ENCODE measurements at places on chromosomes 6 and 20.

DNA sequence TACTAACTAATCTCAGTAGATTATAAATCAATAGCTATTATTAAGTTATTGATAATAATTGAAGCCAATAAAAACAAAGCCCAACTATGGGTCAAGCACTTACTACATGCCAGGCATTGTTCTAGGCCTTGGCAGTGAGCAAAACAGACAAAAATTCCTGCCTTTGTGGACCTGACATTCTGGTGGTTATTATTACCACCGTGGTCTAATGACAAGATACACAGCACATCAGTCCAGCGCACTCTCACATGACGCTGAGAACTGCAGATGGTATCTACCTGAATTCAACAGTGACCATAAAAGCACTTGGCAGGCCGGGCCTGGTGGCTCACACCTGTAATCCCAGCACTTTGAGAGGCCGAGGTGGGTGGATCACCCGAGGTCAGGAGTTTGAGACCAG, 121.4 kb downstream of the ZMYND8 start:
- no peak for DNase-seq

- DNase-seq, result no peak
Measured at GRCh38 chr20:53555081-53555480, 38.6 kb downstream of the ZNF217 start.

- DNase-seq, result no peak
Measured at GRCh38 chr6:11270030-11271027, 37.9 kb upstream of the NEDD9 start.

- DNase-seq, result peak; percentile 6
Measured at GRCh38 chr6:30882759-30883684, 1.3 kb upstream of the DDR1 start.

DNA sequence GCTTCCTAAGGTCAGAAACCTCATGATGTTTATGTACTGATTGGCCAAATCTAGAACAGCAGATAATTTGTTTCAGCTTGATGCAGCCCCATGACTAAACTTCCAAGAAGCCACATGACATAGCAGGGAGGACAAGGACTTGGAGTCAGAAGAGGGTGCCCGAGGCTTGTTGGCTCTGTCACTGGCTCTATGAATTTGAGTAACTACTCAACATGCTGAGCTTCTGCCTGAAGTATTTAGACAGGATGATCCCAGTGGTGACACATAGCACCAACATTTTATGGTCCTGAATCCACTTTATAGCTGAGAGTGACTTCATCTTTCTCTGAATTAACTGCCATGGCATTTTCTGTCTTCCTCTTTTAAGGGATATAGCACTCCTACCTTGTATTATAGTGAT, 13.5 kb upstream of the TBX18 start:
- DNase-seq, result peak; percentile 96

- DNase-seq, result no peak
Measured at GRCh38 chr6:88585276-88585692, 378.1 kb downstream of the RNGTT start.

GRCh38 chr6:158564243-158565121, 4.6 kb downstream of the TMEM181 start:
- DNase-seq, result no peak

GRCh38 chr6:111918825-111919224, 45.6 kb upstream of the FYN start:
- DNase-seq, result peak; percentile 77

GRCh38 chr6:17565399-17565798, 34.7 kb upstream of the FAM8A1 start:
- DNase-seq, result no peak

GRCh38 chr20:36285746-36286447, 20.2 kb upstream of the DLGAP4 start:
- DNase-seq, result no peak

DNA sequence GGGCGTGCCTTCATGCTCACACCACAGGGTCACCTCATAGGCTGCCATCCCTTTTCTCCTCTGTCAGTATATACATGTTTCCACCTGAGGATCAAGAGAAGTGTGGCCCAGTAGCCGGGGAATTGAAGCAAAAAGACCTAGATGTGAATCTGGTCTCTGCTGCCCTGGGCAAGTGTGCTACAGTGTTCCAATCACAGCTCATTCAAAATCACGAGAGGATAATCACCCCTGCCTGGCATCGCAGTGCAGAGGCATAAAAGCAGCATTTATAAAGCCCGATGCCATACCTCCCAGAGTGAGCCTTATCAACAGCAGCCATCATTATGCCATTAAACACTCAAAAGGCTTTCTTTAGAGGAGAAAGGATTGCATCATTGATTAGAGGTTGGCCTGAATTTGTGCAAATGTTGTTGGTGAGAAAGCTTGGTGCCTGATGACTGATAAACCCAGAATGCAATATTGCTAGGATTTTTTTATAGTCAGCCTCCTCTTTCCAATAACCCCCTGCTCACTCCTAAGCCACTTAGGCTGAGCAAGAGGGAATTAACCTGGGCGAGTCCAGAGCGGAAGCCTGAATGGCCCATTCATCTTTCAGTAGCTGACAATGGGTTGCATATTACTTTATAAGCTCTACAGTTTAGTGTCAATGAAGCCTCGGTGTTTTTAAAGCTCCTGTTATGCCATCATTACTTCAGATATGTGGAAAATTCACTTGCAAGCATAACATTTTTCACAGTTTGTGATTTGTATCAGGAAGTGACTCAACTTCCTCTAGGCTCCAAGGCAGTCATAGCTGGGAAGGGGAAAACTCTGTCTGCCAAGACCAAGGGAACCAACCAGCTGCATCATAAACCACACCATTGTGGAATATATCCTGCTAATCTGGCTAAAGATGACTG, 92.5 kb upstream of the NXT1 start:
- DNase-seq, result peak; percentile 91

DNA sequence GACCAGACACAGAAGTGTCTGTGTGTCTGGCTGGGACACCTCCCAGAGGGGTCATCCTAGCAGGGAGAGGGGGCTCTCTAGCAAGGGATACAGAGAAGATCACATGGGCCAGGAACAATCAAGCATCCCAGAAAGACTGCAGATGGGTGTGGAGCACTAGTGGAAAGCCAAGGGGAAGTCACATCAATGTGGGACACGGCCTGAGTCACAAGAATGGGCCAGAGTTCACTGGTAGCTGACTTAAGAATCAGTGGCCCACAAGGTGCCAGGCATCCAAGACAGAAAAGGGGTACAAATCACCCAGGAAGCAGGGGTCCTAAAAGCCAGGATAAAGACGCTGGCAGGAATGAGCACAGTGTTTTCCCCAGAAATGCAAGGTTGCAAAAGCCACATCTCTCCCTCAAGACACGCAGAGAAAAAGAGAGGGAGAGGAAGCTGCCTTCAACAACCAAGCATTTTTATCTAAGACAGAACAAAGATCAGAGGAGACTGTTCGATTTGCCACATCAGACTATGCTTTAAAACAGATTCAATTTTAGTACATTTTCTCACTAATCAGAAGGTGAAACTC, 113.6 kb upstream of the DST start:
- DNase-seq, result peak; percentile 20

DNA sequence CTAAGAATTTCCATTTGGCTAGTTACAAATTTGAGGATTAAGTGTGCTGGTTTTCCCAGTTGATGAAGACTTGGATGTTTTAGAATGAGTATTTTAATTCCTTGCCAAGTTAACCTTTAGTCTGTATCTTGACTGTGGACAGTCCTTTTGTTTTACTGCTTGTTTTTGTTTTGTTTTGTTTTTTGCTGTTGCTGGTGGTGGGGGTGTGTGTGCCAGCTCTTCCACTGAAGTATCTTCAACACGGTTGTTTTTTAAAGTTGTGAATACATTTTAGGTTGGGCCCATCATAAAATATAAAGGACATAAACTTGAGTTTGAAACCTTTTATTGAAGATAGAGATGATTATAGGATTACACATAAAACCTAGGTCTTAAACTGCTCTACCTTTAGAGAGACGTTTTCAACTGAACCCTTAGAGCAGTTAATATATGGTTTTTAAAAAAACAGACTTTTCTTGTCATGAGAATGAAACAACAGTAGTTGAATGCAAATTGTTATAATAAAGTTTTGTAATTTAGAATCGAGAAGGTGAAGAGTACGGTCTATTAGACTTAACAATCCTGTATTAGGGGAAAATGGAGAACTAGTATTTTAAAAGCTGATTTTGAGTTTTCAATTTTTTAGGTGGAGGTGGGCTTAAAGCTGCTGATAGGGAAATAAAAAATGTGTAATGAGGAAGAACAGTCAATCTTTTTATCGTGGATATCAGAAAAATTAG, 4.0 kb downstream of the QKI start:
- DNase-seq, result no peak

GRCh38 chr20:1894471-1894950, 696 bp upstream of the SIRPA start:
- peak; percentile 65 for DNase-seq

DNA sequence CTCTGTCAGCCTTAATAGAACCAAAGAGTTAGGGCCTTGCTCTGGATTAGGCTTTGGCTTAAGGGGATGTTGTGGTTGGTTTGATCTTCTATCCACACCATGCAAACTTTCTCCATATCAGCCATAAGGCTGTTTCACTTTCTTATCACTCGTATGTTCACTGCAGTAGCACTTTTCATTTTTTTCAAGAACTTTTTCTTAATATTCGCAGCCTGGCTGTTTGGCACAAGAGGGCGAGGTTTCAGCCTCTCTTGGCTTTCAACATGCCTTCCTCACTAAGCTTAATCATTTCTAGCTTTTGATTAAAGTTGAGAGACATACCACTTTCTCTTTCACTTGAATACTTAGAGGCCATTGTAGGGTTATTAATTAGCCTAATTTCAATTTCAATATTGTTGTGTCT, 193.1 kb downstream of the NRN1 start:
- DNase-seq, result no peak

GRCh38 chr6:107079429-107079828, 35.9 kb downstream of the BEND3 start:
- DNase-seq, result peak; percentile 24

- no peak for DNase-seq
Measured at GRCh38 chr20:5364136-5364821, 47.5 kb upstream of the PROKR2 start.

- DNase-seq, result peak; percentile 74
Measured at GRCh38 chr6:81950877-81951276, 198.4 kb upstream of the TENT5A start.

DNA sequence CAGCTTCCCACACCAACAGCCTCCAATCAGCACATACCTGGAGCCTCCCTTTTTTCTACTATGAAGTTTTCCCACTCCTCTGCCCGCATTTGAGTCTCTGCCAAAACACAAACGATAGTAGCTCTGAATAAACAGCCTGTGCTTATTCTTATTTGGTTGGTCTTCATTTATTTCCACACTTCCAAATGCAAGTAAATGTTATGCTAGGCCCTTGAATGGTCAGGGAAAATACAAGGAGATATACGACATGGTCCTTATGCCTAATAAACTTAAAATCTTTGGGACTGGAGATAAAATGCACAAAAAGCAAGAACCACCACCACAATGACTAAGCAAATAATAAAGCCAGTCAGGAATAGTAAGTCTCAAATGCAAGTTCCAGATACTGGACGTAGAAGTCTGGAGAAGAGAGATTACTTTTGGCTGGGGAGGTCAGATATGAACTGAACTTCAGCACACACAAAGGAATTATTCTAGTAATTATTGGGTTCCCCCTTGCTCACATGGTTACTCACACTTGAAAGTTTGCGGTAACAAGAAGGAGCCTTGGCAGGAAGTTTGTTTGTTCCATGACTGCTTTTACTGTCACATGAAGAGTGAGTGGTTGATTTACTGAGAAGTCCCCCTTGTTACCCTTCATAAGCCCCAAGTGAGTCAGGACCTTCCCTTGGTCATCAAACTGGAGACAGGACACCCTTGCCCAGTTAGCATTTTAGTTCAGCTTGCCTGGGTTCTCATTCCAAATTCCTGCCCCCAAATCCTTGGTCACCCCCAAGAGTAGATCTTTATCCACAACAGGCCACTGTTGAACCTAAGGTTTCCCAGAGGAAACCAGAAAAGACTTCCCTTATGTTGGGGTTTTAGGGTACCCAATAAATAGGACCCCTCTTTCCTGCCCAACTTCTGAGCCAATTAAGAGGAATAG, 511.2 kb upstream of the JARID2 start:
- DNase-seq, result peak; percentile 76

- DNase-seq, result no peak
Measured at GRCh38 chr6:16265351-16266341, 27.3 kb downstream of the GMPR start.

DNA sequence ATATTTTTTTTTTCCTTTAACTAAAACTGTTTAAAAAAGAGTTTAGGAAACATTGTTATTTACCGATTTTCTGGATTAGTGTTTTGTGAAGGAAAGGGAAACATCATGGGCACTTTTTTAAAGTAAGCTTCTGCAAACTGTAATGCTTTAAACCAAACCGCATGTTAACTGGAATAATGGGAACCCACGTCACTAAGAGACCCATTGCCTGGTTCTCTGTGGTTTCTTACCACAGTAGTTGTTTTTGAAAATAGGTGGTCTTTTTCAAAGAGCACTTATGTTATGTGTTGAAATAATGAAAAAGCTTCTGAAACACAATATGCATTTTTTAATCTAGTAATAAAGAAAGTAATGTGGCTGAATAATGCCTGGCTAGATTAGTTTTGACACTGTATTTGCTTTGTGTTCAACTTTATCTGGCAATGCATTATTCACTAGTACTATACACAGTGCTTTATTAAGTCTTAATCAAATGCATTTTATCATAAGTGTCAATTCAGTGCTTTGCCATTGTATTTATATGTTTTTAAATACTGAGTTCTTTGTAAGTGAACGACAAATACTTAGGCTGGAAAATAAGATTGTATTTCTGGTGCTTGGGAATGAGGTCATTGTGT, 754.1 kb upstream of the FLRT3 start:
- DNase-seq, result no peak

DNA sequence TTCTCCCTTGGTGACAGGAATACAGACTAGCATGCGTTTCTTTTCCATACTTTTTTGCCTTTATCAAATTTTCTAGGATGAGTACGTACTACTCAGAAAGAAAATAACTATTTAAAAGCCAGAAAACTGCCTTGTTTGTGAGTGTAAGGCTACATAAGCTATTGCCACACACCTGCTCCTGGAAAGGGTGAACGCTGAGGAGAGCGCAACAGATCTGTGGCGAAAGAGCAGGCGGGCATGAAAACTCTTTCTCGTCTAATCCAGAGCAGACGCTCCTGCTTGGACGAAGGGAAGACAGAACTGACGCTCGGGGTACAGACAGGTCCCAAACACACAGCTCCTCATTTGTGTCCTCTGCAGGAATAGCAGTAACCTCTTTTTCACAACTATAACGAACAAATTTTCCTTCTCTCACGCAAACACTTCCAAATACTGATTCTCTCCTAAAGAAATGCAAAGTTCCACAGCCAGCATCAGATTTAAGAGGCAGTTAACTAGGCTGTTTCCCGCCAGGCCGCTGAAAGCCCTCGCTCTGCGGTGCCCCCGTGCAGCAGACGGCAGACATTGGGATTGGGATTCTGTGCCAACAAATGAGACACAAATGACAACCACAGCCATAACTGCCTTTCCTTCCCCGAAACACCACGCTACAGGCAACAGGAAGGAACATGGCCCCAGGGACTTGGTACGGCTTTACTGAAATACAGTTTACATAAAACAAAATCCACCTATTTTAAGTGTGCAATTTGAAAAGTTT, 20.0 kb downstream of the TAF4 start:
- no peak for DNase-seq

GRCh38 chr6:133983099-133983939, 30.3 kb downstream of the TBPL1 start:
- DNase-seq, result peak; percentile 37

- no peak for DNase-seq
Measured at GRCh38 chr6:47000842-47001241, 41.3 kb downstream of the ADGRF1 start.
